Esophagus muscularis mucosa (tissue), 4 donors: ENCODE measurements at places on chromosomes 1 and 21. TPM values are rescaled to one million over a fixed set of nuclear protein-coding genes. Genes with fewer than 3 reads are reported as not detected.

DNA sequence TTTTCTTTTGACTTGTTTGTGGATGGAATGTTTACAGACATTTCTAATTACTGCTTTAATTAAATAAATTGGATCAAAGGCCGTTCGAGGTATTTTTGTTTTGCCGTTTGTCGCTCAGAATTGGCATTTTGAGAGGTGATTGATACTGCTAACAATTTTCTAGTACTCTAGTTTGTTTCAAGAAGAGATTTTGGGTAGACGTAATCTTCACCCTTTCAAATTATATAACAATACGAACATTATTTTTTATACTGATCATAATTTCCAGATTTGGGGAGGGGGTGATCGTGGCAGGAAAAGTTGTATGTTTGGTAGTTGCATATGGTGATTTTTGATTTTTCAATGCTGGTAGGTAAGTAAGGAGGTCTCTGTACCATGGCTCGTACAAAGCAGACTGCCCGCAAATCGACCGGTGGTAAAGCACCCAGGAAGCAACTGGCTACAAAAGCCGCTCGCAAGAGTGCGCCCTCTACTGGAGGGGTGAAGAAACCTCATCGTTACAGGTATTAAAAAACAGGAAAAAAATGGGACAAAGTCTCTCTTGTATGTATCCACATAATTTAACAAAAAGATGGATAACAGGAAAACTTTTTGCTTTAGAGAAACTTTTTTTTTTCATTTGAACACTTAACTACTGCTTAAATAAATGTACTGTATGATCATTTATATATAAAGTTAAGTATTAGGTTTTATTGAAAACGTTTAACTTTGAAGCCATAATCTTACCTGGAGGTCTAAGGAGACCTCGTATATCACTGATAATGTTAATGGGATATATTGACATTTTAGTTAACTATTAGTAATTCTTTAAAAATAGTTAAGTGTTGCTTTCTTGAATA lies 1.7 kb downstream of the H3-3A start:
- no peak for DNase-seq

ALDH9A1 gene
- 73.1 TPM for total RNA-seq

FAM151A gene
- total RNA-seq, result not detected

DNA sequence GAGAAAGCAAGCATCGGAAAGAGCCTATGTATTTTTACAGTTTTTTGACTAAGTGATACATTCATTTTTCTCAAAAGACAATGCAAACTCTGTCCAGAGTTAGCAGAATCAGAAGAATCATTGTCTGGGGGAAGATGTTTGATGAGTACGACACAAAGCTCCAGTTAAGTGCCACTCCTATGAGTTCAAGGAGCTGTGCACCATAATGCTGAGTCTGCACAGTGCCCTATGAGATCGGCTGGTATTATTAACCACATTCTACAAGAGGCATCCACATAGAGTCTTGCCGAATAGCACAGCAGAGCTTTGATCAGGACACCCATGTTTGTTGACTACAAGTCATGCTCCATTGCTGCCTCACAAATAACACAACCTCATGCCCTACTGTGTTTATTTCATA lies 54.9 kb upstream of the RAP1GAP start:
- DNase-seq, result no peak

DNA sequence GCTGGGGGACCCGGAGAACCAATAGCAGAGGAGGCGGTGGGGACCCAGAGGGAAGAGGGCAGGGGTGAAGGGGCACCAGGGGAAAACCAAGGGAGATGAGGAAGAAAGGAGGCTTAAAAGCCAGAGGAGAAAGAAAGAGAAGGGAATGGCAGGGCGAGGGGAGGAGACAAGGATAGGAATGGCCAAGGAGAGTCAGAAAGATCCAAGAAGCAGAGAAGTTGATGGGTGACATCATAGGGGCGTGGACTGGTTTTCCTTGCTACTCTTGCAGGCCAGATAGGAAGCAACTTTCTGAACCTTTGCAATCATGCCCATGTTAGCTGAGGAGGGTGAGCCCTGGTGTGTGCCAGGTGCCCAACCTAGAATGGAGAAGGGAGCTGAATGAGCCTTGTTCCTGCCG lies 5.4 kb downstream of the NPR1 start:
- DNase-seq, result no peak

F13B gene
- not detected for total RNA-seq

DNA sequence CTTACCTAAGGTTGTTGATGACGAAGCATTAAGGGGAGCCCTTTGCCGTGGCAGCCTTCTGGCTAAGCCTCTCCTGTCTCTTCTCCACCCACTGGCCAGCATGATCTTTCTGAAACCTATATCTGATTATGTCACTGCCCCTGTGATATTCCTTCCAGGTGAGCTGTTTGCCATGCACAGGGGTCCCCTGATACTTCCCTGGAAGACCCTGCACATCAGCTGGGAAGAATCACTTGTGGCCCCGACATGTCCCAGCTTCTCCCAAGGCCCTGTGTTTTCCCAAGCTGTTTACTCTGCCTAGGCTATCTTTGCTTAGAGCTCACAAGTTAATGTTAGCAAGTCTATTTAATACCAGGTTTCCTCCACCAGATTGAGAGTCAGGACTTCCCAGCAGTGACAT lies 12.3 kb downstream of the RD3 start:
- DNase-seq, result no peak

TFF1 gene
- total RNA-seq, result not detected

PDC gene
- total RNA-seq, result not detected

DNA sequence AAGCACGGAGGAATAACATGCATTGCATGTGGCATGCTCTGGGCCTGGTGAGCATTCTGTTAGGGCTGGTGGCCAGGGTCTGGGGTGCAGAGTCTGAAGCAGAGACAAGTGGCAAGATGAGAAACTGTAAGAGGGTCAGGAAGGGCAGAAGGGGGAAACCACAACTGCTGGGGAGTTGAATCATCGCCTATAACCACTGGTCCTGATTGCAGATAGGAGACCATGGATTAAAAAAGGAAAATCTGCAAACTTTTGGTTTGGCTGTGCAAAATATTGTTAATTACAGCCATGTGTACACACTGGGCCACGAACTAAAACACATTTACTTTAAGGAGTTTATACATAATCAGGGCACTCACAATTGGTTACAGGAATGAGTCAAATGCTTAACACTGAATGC lies 76.6 kb downstream of the TGFBR3 start:
- no peak for DNase-seq

DNA sequence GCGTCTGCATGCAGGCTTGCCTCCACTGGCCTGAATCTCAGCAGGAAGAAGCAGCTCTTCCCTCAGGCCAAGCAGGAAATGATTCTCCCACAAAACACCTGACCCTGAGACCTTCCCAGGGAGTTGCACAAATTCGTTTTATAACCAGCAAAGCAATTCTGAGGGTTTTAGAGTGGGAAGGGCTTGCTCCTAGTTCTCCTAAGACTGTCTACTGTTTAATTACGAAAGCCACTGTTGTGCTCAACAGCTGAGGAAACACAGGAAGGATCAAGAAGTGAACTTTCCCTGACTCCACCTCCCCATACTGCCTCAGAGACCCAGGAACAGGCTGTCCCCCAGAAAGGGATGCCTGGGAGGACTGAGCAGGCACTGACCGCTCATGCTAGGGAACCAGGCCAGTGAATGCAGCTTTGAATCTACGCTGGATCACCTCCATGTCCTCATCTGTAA lies 37.0 kb upstream of the PUM1 start:
- DNase-seq, result no peak

A3GALT2 gene
- not detected for total RNA-seq

TMEM240 gene
- 9.4 TPM for total RNA-seq

CFAP45 gene
- not detected for total RNA-seq

GRCh38 chr21:45126204-45126626 lies 51.8 kb downstream of the ADARB1 start:
- no peak for DNase-seq

GRCh38 chr1:17213148-17213781 lies 8.3 kb downstream of the PADI1 start:
- DNase-seq, result no peak

GRCh38 chr21:45258466-45258865 lies 29.2 kb downstream of the POFUT2 start:
- DNase-seq, result peak; percentile 53

SH2D2A gene
- 2.7 TPM for total RNA-seq

DNA sequence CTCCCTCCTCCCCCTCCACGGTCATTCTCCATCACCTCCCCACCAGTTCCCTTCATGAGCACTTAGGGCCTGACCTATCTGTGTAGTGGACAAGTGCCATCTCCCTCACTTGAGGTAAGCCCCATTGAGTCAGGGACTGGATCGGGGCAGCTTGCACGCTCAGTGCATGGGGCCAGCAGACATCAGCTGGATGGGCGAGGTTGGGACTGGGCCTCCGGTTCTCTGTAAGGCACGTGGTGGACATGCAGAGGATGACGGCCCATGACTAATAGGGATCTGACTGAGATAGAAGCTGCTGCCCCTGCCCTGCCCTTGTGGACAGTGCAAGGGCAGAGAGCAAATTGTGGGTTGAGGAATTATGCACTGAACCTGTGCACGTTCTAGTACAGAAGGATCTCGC lies 120.4 kb upstream of the C1orf174 start:
- peak; percentile 60 for DNase-seq

- DNase-seq, result no peak
These were observed 32.0 kb upstream of the C1orf105 start for GRCh38 chr1:172388490-172388889.

- no peak for DNase-seq
These were observed 6.7 kb upstream of the HUNK start for GRCh38 chr21:31866077-31866511.

SAMD11 gene
- total RNA-seq, result 9.8 TPM

DNA sequence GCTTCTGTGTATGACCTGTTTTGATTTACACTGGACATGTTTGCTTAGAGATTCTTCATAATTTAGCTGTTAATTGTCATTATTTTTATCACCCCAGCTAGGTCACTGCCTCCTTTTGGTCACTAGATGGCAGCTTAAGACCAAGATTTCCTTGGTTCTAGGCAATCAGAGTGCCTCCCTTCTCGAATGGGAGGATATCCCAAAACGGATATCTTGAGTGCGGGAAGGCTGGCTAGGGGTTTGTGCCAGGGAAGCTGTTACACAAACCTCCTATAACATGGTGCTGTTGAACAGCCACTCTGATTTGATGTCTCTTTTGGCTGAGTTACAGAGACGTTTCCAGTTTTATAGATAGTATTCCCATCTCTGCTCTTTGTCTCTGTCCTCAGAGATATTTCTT lies 283.5 kb downstream of the S1PR1 start:
- no peak for DNase-seq

SLAMF8 gene
- total RNA-seq, result 4.6 TPM

LCE1D gene
- not detected for total RNA-seq

DNA sequence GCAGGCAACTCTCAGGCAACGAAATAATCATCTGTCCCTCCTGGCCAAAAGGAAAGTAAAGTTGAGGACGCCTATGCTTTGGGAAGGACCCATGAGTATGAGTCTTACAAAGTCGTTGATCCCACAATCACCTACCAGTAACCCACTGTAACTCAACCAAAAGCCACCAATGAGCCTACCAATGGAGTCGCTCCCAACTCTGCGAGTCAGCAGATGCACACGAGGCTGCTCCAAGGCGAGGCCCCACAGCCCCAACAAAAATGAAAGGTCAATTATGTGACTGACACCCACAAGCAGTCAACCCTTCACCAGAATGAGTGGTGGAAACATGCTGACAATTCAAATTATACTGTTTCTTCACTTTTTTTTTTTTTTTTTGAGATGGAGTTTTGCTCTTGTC lies 12.0 kb downstream of the SETD4 start:
- no peak for DNase-seq

GRCh38 chr1:11654137-11654938 lies at the start of the genes FBXO2 and FBXO44:
TSS of gene FBXO2 (minus strand) at chr1:11654429. CDS start at chr1:11654340, 89 bp downstream.
TSS of gene FBXO44 (plus strand) at chr1:11654877. CDS start at chr1:11655836, 959 bp downstream.
- no peak for DNase-seq

UMODL1 gene
- total RNA-seq, result not detected
